T-helper 9 cell (primary cell): ENCODE measurements at places on chromosomes 4 and X.

GRCh38 chrX:149467920-149468319, 37.2 kb downstream of the IDS start:
- DNase-seq, result no peak

GRCh38 chr4:16264798-16265197, 38.5 kb upstream of the TAPT1 start:
- no peak for DNase-seq

GRCh38 chr4:57095245-57095644, 14.9 kb downstream of the IGFBP7 start:
- no peak for DNase-seq

- no peak for DNase-seq
These were observed 294.7 kb upstream of the CT83 start for GRCh38 chrX:116757491-116757890.

DNA sequence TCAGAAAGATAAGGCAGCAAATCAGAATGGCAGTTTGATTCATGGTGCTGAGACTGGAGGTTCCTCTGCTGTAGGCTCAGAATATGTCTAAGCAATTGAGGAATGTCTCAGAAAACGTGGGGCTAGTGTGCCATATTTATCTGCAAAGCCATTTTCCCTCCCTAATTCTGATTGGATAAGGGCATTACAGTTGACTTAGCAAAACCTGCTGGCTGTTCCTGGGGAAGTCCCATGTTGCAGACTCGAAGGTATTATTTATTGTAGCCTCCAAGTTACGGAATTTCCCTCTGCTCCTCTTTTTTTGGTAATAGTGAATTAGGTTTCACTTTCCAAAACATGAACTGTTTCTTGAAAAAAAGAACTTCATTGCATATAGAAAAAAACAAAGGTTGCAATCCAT, at the start of gene CXCL10:
Gene CXCL10 (minus strand): TSS at position 109 of the 400 bp plus-strand sequence. CDS start 66 bp downstream, at position 43.
- no peak for DNase-seq

GRCh38 chrX:101394372-101394771, 3.6 kb downstream of the RPL36A start:
- no peak for DNase-seq

DNA sequence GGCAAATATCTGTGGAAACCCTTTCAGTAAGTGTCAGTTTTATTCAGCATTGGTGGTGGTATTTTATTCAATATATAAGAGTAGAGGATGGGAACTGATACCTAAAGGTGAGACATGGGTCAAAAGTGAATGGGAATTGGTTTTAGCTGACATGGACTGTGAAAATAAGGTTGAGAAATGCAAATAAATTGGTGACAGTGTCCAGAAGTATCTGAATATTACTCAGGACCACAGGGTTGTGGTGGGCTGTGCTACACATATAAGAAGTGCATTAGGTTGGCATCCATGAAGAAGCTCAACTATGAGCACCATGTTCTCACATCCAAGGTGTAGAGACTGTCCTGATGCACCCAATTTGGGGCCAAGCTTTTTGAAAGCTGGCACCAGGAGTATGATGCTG, 45.0 kb downstream of the ETDC start:
- no peak for DNase-seq

- DNase-seq, result no peak
These were observed 1027.7 kb downstream of the ARAP2 start for GRCh38 chr4:35216636-35217035.

GRCh38 chr4:121977251-121978171, 25.7 kb upstream of the TRPC3 start:
- no peak for DNase-seq

DNA sequence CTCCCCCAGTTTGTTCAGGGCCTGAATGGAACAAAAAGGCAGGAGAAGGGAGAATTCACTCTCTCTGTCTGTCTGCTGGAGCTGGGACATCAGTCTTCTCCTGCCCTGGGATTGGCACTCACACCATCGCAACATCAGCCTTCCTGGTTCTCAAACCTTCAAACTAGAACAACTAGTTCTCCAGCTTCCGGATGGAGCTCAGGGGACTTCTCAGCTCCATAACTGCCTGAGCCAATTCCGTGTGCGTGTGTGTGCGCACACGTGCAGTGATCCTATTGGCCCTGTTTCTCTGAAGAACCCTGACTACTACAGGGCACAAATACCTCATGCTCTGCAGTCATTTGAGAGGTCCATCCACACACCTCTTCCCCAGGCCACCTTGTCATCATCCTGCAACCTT, 18.7 kb upstream of the MAN2B2 start:
- DNase-seq, result no peak
